ENCODE measurements at places on chromosomes 3 and 15. TPM values are rescaled to one million over a fixed set of nuclear protein-coding genes. Genes with fewer than 3 reads are reported as not detected.

DNA sequence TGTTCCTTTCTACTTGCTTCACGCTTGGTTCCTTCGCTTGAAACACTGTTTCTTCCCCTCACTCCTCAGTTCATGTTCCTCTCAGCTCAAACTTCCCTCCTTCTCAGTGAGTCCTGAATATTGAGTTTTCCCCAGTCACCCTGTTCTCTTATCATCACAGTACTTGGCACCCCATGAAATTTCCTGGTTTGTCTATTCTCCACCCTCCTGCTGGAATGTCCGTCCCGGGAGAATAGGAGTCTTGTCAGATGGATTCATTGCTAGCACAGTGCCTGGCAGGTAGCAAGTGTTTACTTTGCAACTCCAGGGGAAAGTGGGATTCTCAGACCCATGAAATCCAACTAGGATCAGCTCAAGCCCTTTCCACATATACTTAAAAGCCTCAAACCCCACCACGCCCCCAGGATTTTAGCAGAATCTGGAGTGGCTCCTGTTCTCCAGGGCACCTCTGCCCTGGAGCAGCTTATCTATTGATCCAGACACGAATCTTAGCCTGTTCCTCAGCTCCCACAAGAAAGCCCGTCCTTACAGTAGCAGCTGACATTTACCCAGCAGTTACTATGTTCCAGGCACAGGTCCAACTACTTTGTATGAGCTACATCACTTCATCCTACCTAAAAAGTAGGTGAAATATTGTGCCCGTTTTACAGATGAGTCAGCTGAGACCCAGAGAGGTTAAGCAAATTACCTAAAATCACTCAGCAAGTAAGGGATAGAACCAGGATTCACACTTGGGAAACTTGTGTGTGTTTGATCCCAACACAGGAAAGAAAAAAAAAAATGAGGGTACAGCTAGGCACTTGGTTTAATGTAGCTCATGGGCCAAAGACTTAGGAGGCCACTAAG, 36.8 kb upstream of the MAP3K13 start:
- no peak for DNase-seq

- DNase-seq = no peak
These were observed 81.4 kb upstream of the CHD2 start for GRCh38 chr15:92818651-92819277.

DNA sequence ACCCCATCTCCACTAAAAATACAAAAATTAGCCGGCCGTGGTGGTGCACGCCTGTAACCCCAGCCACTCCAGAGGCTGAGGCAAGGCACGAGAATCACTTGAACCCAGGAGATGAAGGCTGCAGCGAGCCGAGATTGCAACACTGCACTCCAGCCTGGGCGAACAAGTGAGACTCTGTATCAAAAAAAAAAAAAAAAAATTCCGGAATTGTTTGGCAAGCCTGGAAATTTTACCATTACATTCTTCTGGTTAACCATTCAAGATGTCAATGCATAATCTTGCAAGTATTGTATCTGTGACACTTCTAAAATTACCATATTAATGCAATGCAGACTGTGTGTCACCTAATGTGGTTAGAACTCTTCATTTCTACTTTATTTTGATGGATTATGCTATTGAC, 67.0 kb downstream of the CSNK1G1 start:
- no peak for DNase-seq

- DNase-seq = no peak
These were observed 28.0 kb upstream of the TUBGCP5 start for GRCh38 chr15:23067416-23067815.

- no peak for DNase-seq
These were observed 265.8 kb downstream of the TAFA4 start for GRCh38 chr3:68666429-68667136.

The LRRIQ4 gene
- not detected for total RNA-seq

The IL17RD gene
- 1.3 TPM for total RNA-seq

All from body of pancreas (tissue), 4 donors.